ENCODE measurements at places on chromosomes 4 and X.

GRCh38 chrX:69314436-69315348, 149.4 kb upstream of the PJA1 start:
- no peak for DNase-seq

DNA sequence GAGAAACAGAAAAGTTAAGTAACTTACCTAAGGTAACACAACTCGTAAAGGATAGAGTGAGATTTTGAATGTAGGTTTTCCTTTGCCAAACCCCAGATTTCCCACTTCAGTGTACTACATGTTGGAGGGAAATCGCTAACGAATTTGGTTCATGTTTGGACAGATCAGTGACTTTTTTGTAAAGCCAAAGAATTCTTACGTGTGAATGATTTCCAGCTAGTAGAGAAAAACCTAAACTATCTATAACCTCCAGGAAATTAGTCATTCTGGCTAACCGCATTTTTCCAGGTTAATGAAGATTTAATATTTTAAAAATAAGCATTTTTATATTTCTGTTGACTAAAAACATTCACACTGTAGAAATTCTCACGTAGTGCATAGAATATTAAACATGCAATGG, 7.2 kb downstream of the TENM3 start:
- no peak for DNase-seq

DNA sequence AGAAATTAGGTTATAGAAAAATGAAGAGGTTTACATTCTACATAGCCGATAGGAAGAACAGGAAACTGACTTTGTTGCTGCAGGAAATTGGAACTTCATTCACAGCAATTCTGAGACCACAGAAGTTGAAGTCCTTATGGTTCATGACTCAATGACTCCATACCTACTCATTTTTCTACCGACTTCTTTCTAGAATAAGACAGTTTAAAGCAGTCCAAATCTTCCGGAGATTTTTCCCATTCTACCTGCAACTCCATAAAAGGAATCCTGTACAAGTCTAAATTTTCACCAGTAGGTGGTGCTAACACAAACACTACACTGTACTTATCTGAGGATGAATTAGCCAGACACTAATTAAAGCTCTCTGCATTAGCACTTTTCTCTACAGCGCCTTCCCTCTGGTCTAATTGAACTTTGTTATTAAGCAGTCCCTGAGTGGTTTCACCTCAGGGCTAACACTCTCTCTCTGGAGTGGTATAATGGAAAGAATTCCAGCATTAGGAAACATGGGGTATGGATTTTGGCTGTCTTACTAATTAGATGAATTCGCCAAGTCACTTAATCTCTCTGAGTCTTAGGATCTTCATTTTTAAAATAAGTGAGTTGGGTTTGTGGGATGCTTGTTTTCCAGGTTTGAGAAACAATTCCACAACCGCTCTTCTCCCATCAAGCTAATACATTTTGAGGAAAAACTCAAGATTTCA, 167.9 kb downstream of the SMIM20 start:
- DNase-seq, result no peak

DNA sequence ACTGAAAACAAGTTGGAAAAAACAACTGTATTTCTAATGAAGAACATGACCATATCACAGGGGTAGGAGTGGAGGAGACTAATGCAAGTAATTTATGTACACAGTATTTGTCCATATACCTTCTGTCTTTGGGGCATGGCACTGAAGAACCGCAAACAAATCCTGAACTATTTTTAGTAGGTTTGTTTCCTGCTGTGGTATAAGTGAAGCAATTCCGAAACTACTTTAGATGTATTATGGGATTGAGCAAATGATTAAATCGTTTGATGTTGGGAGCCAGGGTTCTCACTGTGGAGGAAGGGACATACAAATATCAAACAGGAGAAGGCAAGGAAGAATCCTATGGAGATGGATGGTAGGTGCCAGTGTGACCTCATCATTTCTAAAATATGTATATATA, 18.9 kb upstream of the SH3KBP1 start:
- no peak for DNase-seq
